ENCODE measurements at places on chromosomes 6 and 20.

GRCh38 chr20:9040863-9041524 lies 27.9 kb upstream of the PLCB4 start:
- DNase-seq, result no peak

DNA sequence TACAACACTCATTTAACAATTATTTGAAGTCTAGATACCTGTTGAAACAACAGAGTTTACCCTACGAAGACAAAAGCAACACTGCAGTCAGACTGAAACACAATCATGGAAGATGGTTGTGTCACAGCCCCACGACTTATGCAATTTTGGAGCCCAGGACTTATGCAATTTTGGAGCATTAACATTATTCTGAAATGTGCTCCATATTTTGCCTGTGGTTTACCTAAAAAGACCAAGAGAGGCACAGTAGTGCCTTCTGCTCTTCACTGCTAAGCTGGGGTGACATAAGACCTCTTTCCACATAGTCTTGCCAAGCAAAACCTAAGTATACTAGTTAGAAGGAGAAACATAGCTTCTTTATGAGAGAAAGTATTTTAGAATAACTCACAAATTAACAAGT lies 216.5 kb downstream of the PTPRK start:
- no peak for DNase-seq

GRCh38 chr6:162055365-162055764 lies 672.2 kb downstream of the PRKN start:
- DNase-seq, result no peak

DNA sequence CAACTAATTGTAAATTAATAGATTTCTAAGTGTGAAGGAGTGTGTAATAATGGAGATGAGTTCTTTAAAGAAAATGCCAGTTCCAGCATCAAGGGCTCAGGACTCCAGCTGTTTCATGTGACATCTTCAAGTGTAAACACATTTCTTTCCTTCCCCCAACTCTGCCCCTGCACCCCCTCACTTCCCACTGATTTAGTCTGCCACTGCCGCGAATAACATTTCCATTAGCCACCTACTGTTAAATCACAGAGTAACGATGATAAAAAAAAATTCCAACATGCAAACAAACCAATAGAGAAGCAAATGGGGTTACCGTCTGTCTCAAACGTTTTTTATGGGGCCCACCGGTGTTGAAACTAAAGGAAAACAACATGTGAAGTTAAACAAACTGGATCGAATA lies 414.3 kb downstream of the SAMD5 start:
- no peak for DNase-seq

- DNase-seq, result no peak
These were observed 49.5 kb downstream of the TOX2 start for GRCh38 chr20:43963872-43964791.

DNA sequence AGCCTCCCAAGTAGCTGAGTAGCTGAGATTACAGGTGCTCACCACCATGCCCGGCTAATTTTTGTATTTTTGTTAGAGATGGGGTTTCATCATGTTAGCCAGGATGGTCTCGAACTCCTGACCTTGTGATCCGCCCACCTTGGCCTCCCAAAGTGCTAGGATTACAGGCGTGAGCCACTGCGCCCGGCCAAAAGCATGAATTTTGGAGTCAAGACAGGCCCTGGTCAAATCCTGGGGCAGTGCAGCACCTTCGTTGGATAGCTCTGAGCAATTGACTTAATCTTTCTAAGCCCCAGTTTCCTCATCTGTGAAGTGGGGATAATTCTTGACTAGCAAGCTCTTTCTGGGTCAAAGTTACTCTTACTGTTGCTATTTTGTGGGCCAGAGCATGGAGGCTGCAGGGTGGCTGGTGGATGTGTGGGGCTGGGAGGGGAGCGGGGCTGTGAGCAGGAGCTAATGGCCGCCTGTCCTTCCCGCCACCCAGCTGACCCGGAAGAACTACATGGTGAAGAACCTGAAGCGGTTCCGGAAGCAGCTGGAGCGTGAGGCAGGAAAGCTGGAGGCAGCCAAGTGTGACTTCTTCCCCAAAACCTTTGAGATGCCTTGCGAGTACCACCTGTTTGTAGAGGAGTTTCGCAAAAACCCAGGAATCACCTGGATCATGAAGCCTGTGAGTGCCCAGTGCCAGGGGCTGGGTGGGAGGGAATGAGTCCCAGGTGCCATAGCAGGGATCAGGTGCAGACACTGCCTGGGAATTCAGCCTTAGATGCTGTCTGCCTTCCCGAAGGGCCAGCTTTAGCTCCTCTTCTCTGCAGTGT lies 39.0 kb downstream of the TTLL9 start:
- DNase-seq, result no peak

DNA sequence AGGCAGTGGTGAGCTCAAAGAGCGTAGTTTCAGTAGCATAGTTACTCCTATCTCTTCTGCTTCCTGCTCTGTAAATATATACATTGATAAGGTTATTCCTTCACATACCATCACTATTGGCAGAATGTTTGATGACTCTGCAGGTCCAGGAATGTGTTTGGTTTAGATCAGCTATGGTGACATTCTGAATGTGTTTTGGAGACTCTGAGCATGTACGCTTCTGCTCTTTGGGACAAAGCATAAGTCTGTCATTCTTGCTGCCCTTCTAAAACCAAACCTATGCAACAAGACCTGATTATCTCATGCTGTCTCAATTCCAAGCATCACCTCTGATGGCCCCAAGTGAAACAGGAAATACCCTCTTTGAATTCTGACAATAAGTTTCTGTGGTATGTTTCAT lies 1074.3 kb downstream of the KIF16B start:
- no peak for DNase-seq

DNA sequence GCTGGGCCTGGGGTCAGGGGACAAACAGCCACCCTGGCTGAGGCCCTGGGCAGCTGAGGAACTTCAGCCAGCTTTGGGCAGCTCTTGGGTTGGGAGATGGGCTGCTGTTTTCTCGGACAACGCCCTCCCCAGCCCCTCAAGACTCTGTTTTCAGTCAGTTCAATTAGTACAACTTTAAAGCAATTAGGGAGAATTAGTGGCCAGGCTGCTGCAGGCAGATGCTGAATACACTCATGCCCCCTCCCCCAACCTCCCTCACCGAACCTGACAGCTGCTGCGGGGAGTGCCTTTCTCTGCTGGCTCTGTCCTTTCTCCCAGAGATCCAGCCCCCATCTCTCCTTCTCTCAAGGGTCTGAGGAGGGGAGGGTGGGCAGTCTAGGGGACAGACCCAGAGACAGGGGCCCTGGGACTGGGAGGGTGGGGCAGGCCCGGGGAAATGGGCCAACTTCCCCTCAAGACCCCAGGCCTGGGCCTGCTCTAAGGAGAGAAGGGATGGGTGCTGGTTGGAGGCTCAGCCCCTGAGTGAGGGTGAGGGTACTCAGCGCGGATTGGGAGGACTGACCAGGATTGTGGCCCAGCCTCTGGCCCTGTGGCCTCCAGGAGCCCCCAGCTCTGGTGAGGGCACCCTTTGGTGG lies 17.8 kb upstream of the MYT1 start:
- no peak for DNase-seq

- DNase-seq, result no peak
These were observed 7.7 kb downstream of the NRN1 start for GRCh38 chr6:5998711-5999687.

- DNase-seq, result no peak
These were observed 832.3 kb upstream of the ADGRB3 start for GRCh38 chr6:67802771-67803170.

DNA sequence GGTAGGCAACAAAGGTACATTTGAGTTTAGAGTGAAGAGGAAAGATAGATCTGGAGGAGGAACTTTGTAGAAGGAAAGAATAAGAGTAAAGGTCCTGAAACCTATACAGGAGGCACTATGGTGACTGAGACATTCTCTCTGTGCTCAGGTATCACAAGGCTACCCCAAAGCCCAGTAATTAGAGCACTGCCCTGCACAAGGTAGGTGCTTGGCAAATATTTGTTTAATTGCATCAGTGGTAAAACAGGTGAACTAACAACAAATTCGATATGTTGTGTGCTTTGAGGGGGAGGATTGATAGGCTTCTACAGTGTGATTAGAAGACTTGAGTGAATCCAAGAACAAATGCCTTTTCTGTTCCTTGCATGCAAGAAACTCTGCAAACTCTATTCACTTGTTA lies 6.8 kb upstream of the TSHZ2 start:
- no peak for DNase-seq

DNA sequence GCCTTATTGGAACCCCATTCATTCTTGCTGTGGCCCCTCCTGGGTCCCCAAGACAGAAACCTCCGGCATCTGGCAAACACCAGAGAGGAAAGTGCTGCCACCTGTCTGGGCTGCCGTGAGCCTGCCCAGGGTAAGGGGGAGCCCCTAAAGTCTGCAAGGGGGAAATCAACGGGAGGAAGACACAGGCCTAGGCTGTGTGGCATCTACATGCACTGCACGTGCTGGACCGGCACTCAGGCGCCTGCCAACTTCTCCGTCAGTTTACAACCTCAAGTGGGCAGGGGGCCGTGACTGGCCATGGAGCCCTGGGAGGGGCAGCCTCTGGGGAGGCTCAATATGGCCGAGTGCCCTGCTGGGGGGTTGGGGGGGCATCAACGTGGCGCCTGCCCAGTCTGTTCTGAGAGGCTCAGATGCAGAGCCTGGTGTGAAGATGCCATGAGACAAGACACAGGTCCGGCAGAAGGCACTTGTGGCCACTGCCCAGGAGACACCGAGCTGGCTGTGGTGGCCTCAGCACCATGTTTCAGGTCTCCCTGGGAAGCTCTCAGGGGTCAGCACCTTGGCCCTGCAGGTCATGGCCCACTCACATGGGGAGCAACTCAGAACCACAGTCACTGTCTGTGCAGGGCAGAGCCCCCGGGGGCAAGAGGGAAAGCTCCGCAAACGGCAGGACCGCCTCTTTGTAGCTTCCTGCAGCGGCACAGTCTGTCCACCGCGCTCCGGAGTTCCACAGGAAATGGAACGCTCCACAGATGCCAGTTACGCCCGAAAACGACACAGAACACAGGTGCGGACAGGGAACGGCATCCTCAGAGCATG lies 8.4 kb downstream of the UCKL1 start:
- DNase-seq, result no peak

DNA sequence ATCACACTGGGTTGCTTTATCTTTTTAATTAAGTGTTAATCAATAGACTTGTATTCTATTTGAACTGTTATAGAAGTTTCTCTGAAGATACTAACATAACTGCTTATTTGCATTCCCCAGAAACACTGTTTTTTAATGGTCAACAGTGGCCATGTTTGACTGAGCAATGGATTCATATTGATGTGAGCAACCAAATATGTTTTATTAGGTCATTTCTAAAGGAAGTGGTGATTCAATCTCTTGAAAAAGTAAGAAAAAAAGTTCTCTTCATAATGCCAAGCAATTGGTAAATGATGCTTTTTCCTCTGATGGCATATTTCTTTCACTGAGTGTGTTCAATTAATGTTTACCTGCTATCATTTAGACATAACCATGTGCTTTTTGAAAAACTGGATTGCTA lies 593.0 kb upstream of the CITED2 start:
- DNase-seq, result no peak

DNA sequence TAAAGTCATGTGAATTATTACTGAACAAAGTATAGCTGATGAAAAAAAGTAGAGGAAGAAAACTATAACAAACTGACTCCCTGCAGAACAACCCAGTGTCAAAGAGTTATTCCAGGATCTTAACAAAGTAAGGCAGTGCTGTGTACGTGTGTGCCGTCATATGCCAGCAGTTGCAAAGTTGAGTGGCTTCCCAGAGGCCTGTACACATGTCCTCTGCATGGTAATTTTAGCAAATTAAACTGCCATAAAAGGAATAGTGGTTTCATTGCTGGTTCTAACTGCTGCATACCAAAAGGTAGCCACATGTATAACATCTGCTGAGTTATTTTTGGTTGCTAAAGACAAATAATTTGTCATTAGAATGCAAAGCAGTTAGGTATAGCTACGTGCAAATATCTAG lies 44.8 kb downstream of the RIPOR2 start:
- DNase-seq, result no peak

DNA sequence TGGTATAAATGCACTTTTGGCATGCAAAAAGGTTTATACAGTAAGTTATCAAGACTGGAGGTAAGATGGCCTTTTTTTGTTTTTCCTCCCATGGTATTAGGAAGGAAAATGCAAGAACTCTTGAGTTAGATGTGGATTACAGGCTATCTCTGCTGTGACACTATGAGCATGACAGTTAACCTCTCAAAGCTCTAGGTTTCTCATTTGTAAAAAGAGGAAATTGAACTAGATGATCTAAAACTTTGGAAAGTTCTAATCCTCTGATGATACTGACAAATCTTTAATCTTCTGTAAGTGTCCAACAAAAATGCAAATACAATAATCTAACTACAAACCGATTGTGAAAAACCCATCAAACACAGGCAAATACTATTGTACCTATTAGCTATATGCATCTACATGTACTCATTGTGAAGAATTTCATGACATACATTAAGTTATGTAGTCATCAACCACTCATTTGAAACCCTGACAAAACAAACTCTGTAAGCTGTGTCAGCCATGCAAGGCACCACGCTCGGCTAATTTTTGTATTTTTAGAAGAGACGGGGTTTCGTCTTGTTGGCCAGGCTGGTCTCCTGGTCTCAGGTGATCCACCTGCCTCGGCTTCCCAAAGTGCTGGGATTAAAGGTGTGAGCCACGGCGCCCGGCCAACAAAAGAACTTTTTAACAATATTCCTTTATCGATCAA lies 4.2 kb downstream of the CDK19 start:
- DNase-seq, result no peak

DNA sequence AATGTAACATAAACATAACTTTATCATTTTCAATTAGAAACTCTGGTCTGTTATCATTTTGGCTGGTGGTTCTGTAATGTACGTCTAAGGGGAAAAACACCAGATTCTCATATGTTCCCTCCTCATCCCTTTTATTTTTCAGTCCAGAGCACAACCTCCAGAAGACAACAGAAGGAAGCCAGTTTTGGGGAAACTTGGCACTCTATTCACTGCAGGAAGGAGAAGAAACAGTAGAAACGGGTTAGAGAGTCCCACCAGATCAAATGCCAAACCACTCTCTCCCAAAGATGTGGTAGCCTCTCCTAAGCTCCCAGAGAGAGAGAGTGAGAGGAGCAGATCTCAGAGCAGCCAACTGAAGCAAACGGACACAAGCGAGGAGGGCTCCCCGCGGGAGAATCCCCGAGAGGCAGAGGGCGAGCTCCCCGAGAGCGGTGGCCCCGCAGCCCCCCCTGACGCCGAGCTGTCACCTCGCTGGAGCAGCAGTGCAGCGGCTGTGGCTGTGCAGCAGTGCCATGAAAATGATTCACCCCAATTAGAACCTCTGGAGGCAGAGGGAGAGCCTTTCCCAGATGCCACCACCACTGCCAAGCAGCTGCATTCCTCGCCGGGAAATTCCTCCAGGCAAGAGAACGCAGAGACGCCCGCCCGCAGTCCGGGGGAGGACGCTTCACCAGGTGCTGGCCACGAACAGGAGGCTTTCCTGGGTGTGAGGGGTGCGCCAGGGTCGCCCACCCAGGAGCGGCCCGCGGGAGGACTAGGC lies 117.8 kb downstream of the RTN4IP1 start:
- no peak for DNase-seq

- DNase-seq, result no peak
These were observed 38.1 kb upstream of the UST start for GRCh38 chr6:148708707-148709106.

DNA sequence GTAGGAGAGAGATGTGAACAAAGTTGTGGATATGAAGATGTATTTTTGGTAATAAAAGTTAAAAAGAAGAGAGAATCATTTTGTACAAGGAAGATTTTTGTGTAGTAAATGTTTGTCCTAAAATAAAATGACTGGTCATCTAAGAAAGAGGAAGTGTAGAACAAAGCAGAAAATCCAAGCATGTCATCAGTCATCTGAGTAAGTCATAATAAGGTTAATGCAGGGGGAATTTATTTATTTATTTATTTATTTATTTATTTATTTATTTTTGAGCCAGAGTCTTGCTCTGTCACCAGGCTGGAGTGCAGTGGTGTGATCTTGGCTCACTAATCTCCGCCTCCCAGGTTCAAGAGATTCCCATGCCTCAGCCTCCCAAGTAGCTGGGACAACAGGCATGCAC lies 15.7 kb upstream of the CGA start:
- DNase-seq, result no peak

Measured in retinal pigment epithelial cell (primary cell).